ENCODE measurements at places on chromosomes 3 and 15.

- H3K4me3 ChIP-seq: no peak overlapping the region
- DNase-seq: no peak
- no peaks in the 10 kb centered on the region for H3K36me3 ChIP-seq
- no peak overlapping the region for H3K27ac ChIP-seq
- H3K4me1 ChIP-seq: no peaks in the 10 kb centered on the region
Measured at GRCh38 chr3:43542328-43543043, 79.3 kb downstream of the ANO10 start.

GRCh38 chr3:48985831-48986376 lies 4.1 kb upstream of the P4HTM start:
- no peaks in the 10 kb centered on the region for H3K36me3 ChIP-seq
- no peak overlapping the region for H3K27ac ChIP-seq
- no peaks in the 10 kb centered on the region for H3K27me3 ChIP-seq
- no peak for DNase-seq

DNA sequence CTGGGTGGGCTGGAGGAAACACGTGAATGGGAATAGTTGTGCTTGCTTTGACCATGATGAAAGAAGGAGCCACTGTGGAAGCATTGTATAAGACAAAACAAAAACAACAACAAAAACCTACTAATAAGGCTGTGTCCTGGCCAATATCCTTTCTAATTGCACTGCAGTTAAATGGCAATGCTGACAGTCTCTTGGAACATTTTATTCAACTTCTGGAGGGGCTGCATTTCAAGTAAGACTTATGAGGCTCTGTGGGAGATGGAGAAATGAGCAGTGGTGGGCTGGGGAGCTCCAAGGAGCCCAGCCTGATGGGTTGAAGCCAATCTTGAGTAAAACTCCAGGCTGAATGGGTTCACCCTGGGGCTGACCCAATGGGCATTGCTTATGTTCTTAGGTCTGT lies 99.8 kb upstream of the ROPN1 start:
- peak; percentile 20 for DNase-seq
- H3K4me1 ChIP-seq: no peaks in the 10 kb centered on the region
- no peaks in the 10 kb centered on the region for H3K36me3 ChIP-seq

DNA sequence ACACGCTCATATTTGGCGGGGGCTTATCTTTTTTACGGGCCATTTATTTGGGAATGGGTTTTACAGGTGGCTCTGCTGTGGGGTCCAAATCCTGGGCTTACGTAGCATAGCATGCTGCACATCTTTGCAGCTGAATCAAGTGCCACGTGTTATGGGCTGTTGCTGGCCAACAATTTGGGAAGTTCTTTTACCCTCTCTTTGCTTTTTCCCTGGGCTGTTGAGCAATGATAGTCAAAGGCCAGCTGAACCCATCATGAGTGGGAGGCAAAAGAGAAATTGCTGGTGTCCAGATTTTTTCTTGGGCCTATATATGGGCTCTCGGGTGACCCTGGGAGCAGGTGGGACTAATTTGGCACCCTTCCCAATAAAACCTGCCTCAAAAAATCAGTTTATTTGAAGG lies 209.3 kb upstream of the SATB1 start:
- no peak for DNase-seq
- no peak overlapping the region for H3K27ac ChIP-seq
- no peak overlapping the region for H3K4me3 ChIP-seq
- H3K4me1 ChIP-seq: no peaks in the 10 kb centered on the region
- H3K27me3 ChIP-seq: no peaks in the 10 kb centered on the region

- H3K36me3 ChIP-seq: no peaks in the 10 kb centered on the region
- no peak overlapping the region for H3K27ac ChIP-seq
- H3K4me1 ChIP-seq: no peaks in the 10 kb centered on the region
Measured at GRCh38 chr15:54722342-54722986, 474.3 kb downstream of the RSL24D1 start.

DNA sequence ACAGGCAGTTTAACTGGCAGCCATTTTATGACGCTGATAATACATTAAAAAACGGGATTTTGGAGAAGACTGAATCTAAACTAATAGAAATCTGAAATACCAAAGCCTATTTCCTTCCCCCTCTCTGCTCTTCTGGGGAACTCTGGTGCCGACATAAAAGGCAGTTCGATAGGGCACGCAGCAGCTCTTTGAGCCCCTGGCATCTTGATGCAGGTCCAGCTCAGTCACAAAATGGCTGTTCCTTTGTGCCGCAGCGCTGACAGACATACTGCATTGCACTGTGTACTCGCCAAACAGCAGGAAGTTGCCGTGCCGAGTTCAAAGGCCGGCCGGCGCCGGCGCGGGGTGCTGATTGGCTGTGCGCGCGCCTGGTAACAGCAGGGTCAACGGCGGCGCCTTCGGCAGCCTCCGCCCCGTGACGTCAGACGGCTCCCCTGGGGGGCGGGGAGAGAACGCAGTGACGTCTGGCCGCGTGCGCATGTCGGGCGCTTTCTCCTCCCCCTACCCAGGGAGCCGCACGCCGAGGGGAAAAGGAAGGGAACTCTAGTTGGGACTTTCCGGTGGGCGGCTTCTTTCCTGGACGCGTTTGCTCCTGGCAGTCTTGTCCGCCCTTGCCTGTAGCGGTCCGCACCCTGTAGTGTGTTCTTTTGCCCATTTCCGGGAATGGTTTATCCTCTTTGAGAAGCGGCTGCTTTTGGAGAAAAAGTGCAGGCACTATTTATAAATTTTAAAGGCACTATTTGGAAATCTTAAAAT lies 4.0 kb downstream of the CHD2 start:
- no peaks in the 10 kb centered on the region for H3K36me3 ChIP-seq
- H3K27me3 ChIP-seq: no peaks in the 10 kb centered on the region
- peaks cover 71% of the 10 kb centered on the region for H3K4me1 ChIP-seq
- peak overlapping the region; percentile 97 for H3K27ac ChIP-seq

DNA sequence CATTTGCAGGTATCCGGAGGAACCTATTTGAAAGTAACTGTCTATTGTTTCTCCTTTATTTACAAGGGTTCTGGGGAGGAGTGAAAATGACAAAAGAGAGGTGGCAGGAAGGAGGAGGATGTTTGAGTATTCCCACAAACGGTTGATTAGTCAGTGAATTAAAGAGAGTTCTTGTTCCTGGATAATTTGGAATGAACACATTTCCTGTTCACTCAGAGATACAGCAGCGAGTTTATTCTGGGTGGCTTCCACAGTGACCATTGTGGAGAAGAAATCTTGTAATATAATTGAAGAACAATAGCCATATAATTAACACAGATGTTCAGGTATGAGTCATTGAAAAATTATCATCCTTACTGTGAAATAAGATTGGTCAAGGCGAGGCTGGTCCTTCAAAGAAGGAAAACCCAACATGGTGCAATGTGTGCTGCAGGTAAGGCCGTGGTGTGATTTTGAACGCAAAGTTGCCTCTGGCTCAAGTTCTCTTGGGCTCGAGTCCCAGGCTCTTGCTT lies 77.3 kb downstream of the NFKBIZ start:
- no peak overlapping the region for H3K27ac ChIP-seq
- H3K27me3 ChIP-seq: no peaks in the 10 kb centered on the region
- no peaks in the 10 kb centered on the region for H3K4me1 ChIP-seq
- H3K4me3 ChIP-seq: no peak overlapping the region

- no peak overlapping the region for H3K27ac ChIP-seq
- peaks cover 9% of the 10 kb centered on the region for H3K4me1 ChIP-seq
- H3K4me3 ChIP-seq: no peak overlapping the region
- no peaks in the 10 kb centered on the region for H3K36me3 ChIP-seq
- DNase-seq: no peak
Measured at GRCh38 chr3:41026394-41027177, 172.7 kb upstream of the CTNNB1 start.

GRCh38 chr3:173778251-173778650 lies 380.7 kb downstream of the NLGN1 start:
- no peaks in the 10 kb centered on the region for H3K27me3 ChIP-seq
- no peak overlapping the region for H3K4me3 ChIP-seq
- H3K27ac ChIP-seq: no peak overlapping the region
- H3K4me1 ChIP-seq: no peaks in the 10 kb centered on the region
- no peak for DNase-seq

- no peak overlapping the region for H3K27ac ChIP-seq
- no peak overlapping the region for H3K4me3 ChIP-seq
- H3K36me3 ChIP-seq: no peaks in the 10 kb centered on the region
- H3K27me3 ChIP-seq: no peaks in the 10 kb centered on the region
Measured at GRCh38 chr3:160472344-160472743, 22.8 kb upstream of the TRIM59 start.

- H3K4me1 ChIP-seq: peaks cover 7% of the 10 kb centered on the region
- H3K4me3 ChIP-seq: peak within 1 kb of the TSS; percentile 42
- no peaks in the 10 kb centered on the region for H3K27me3 ChIP-seq
- peak within 1 kb of the TSS; percentile 39 for H3K27ac ChIP-seq
- H3K36me3 ChIP-seq: no peaks in the 10 kb centered on the region
Measured at GRCh38 chr3:116445311-116445841, at the start of gene LSAMP. Gene LSAMP (minus strand): TSS chr3:116445487.

GRCh38 chr15:75449585-75450306 lies 1.7 kb downstream of the SIN3A start:
- no peak for DNase-seq
- H3K27ac ChIP-seq: peak overlapping the region; percentile 99
- H3K4me1 ChIP-seq: peaks cover 32% of the 10 kb centered on the region
- H3K4me3 ChIP-seq: peak overlapping the region; percentile 94
- H3K27me3 ChIP-seq: no peaks in the 10 kb centered on the region

GRCh38 chr15:59069430-59069829 lies 35.5 kb upstream of the CCNB2 start:
- H3K36me3 ChIP-seq: peaks cover 40% of the 10 kb centered on the region
- DNase-seq: no peak
- H3K4me1 ChIP-seq: peaks cover 3% of the 10 kb centered on the region
- H3K27me3 ChIP-seq: no peaks in the 10 kb centered on the region
- no peak overlapping the region for H3K4me3 ChIP-seq
- no peak overlapping the region for H3K27ac ChIP-seq

DNA sequence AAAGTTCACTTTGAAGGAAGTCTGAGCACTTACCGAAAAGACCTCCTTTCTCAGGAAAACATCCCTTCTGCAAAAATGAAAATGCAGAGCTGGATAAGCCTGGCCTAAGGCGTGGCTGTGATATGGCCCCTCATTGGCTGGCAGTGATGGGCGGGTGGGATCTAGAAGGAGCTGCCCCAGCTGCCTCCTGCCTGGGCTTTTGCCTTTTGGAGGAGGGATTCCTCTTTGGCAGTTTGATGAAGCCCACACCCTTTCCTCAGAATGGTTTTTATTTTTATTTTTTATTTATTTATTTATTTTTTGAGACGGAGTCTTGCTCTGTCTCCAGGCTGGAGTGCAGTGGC lies 4.0 kb upstream of the DZIP1L start:
- H3K27me3 ChIP-seq: no peaks in the 10 kb centered on the region
- no peak overlapping the region for H3K4me3 ChIP-seq
- H3K36me3 ChIP-seq: no peaks in the 10 kb centered on the region
- no peak overlapping the region for H3K27ac ChIP-seq
- DNase-seq: no peak

- H3K4me3 ChIP-seq: peak overlapping the region; percentile 89
- peaks cover 21% of the 10 kb centered on the region for H3K36me3 ChIP-seq
- peak; percentile 93 for DNase-seq
- peaks cover 25% of the 10 kb centered on the region for H3K4me1 ChIP-seq
- H3K27me3 ChIP-seq: no peaks in the 10 kb centered on the region
- H3K27ac ChIP-seq: peak overlapping the region; percentile 91
Measured at GRCh38 chr15:40894681-40895448, 615 bp downstream of the VPS18 start.
